ENCODE measurements at places on chromosomes 12 and 14.
A peak's percentile ranks its signal among the peaks of the same experiment; 100 is the strongest.

DNA sequence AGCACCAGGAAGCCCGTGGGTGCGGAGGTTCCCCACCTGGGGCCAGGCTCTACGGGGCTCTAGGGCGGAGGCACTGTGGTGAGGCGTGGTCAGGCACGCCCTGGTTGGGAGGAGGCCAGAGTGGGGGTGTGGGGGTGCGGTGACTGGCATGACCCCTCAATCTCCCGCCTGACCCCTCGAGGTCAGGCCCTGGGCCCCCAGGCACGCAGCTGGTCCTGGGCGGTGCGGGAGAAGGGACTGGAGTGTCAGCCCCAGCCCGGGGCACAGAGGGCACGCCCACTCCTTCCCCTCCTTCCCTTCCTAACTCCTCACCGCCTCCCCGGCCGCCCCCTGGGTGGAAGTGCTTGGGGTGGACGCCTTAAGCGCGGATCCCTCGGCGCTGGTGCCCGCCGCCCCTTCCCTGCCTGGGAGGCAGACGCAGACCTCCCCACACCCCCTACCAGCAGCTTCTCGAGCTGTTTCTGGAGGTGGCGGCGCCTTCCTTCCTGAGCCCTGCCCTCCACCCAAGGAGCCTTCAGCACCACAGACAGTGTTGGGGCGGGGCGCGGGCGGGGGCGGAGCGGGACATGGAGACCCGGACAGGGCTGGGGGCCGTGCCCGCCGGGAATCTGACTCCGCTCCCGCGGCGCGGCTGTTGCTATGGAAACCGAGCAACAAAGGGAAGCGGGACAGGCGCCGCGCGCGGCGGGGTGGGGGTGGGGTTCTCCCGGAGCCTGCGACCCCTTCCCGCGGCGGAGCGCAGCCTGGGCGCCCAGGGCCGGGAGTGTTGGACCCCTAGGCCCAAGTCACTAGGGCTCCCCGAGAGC lies 741 bp upstream of the CRIP2 start:
- peak; percentile 82 for DNase-seq

- DNase-seq = no peak
These were observed 87.1 kb downstream of the ATP2B1 start for GRCh38 chr12:89621521-89621920.

- no peak for DNase-seq
These were observed 73.0 kb downstream of the DNAI7 start for GRCh38 chr12:25121916-25122315.

DNA sequence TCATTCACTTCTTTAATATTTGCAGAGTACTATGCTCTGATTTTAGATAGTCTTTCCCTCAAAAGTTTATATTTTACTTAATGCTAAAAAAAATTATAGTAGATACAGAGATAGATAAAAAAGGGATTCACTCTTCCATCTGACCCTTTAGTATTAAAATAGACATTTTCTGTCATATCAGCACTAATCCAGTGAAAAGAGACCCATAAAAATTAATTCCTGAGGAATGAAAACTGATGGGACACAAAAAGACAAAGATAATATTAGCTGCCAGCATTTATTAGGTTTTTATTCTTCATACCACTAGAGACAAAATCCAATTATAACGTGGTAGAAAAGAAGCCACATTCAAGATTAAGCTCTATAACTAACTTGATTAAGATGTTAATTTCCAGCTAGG lies 45.3 kb downstream of the SOS2 start:
- no peak for DNase-seq

DNA sequence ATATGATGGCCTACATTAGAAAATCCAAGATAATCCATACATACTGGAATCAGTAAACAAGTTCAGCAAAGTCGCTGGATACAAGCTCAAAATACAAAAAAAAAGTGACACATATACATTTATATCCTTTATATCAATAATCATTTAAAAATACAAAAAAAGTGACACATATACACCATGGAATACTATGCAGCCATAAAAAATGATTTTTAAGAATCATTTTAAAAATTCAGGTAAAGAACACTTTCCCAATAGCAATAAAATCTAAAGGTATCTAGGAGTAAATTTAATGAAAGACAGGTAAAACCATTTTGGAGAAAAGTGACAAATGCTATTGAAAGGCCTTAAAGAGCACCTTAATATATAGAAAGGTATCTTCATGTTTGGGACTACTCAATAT lies 111.9 kb downstream of the NTN4 start:
- DNase-seq = no peak

- no peak for DNase-seq
These were observed 67.1 kb upstream of the DCN start for GRCh38 chr12:91249518-91250272.

- DNase-seq = peak; percentile 82
These were observed 741.8 kb downstream of the TMEM121 start for GRCh38 chr14:106268013-106268727.

DNA sequence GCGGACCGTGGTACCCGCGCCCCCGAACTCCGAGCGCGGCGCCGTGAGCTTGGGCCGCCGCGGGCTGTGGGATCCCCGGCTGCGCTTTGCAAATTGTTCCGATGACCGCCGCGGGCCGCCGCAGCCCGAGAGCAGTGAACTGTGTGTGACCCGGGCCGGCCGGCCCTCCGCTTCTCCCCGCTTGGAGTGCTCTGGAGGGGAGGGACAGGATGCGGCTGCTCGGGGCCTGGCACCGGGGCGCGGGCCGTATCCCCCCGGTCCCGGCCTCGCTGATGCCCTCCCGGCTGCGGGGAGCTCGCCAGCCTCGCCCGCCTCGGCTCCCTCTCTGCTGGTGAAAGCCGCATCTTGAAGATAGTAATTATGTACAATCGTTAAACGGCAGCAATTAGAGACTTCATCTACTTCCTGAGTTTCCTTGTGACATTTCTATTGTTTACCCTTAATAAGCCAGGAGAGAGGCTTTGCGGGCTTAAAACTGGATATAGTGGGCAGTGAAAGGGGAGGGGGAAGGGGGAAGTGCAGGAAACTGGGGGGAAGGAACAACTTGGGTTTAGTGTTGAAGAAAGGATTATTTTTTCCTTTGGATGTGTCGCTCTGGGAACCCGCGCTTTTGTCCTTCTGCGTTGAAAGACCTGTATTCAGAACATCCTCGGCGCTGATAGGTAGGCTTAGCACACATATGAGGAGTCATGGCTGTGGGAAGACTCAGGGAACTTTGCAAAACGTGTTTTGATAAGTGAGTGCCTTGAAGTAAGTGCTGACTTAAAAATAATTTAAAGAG lies 1.2 kb downstream of the PELI2 start:
- peak; percentile 47 for DNase-seq

- DNase-seq = no peak
These were observed 84.5 kb downstream of the SSPN start for GRCh38 chr12:26279908-26280307.

DNA sequence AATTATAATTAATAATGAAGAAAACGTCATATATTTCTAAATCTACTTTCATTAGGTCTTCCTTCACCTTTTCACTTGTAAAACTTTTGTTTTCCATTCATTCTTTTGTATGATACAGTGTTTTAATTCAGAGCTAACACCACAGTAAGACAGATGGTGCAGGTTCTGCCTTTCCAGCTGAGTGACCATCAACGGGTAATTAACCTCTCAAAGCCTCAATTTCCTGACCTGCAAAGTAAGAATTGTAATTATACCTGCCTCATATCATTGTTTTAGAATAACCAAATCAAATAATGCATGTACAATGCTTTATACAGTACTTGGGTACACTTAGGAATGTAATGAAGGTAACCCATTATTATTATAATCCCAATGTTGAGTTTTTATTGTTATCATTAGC lies 157.6 kb downstream of the FOXA1 start:
- no peak for DNase-seq

DNA sequence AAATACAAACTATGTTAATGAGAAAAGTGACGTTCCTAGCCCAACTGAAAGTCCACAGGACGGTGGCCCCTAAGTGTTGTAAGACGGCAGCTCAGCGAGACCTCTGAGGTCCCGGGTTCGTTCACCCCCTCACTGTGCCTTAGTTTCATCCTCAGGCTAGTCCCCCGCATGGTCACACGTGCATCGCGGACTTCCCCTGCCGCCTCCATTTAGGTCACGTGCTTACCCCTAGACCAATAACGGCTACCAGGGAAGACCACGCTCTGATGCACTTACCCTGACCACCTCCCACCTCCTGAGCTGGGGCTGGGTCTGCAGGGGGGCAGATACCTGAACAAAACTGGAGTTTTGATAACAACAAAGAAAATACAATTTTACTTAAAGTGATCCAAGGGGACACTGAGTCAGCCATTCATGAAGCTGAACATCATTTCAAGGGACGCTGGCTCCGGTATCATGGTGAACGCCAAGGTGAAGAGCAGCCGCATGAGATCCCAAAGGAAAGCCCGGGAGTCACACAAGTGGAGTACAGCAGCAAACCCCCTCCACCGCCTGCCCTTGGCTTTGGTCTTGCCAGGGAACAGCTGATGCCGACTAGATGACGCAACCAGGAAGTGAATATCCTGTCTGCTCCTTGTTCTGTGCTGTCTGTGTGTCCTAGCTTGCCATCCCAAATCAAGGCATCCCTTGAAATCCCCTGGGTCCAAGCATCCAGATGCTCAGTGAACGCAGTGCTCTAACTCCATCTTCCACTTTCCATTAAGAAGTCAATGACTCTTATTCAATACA lies 274.1 kb downstream of the PCNX1 start:
- DNase-seq = no peak

- DNase-seq = peak; percentile 28
These were observed 41.9 kb downstream of the STX2 start for GRCh38 chr12:130796985-130797686.

DNA sequence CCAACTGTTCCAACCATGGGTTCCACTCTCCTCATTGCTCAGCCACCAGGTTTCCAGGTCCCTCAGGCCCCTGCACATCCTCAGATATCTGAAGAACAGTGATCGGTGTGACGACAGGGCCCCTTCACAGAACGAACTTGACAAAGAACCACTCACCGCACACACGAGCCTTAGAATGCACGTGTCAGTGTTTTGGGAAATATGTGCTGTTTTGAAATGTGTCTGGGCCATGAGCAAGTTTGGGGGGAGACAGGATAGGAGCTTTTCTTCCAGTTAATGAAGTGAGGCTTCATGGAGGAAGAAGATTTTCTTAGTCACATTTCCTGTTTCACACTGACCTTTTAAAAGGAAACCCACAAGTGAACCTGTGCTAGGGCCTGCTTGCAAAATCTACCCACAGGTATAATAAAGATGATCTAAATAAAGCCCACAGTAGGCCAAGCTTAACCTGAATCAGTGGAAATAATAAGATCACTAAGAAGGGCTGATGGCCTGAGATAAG lies 58.6 kb downstream of the ZFP36L1 start:
- DNase-seq = peak; percentile 48

GRCh38 chr12:128276471-128276870 lies 9.5 kb downstream of the TMEM132C start:
- DNase-seq = no peak

- DNase-seq = no peak
These were observed 58.4 kb downstream of the PTHLH start for GRCh38 chr12:27913999-27914614.

DNA sequence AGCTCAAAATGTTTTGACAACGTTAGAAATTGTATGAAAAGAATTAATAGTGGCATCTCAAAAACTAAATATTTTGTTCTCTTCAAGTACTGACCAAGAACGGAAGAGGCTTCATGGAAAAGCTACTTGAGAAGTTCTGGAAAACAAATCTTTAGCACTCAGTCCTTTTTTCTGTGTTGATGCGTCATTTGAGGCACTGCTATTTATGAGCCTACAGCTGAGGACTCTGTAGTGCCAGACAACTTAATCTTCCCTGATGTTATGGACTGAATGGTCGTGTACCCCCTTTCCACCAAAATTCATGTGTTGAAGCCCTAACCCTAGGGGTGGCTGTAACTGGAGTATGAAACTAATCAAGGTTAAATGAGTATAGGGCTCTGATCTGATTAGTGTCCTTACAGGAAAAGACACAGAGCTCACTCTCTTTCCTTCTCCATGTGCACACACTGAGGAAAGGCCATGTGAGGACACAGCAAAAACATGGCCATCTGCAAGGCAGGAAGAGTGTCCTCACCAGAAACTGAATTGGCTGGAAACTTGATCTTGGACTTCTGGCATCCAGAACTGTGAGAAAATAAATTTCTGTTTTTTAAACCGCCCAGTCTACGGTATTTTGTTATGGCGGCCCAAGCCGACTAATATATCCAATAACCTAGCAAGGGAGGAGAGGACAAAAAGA lies 337.0 kb upstream of the CLEC14A start:
- no peak for DNase-seq

GRCh38 chr14:72213424-72213823 lies 281.2 kb downstream of the RGS6 start:
- no peak for DNase-seq

DNA sequence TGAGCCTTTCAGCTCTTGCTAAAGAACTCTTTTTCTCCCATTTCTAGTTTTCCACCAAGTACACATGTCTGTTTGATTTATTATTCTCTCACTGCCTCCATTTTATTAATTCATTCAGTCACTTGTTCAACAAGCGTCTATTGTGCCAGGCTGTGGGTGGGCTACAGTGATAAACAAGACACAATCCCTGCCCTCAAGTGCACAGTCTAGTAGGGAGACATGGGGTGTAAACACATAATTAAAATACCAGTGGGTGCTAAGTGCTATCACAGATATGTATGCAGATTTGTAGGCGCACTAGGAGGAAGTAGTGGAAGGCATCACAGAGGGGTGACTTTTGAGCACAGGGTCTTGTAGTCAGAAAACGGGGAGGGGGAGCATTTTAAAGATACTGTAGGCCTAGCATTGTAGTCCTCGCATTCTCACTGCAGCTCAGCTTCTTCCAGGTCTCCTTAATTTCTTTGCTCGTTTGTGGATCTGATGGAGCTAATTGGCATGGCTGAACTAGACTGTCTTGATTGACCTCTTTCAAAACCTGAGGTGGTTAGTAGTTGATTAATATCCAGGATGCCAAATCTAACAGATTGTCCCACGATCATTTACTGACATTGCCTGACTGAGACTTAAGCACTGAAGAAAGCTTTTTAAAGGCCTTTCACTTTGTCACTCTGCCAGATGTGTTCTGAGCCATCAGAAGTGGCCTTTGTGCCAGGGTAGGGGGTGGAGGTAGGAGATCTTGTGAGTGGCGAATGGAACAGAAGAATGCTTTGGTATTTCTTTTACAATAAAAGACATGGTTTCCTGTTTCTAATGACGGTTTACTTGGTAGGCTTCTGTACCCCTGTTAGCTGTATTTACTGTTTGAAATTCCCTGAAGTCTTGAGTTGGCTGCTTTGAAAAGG lies 116.9 kb downstream of the DIP2B start:
- no peak for DNase-seq

GRCh38 chr12:49244176-49244575 lies 20.7 kb upstream of the TUBA1C start:
- no peak for DNase-seq

GRCh38 chr12:46400406-46400805 lies 27.8 kb upstream of the SLC38A2 start:
- DNase-seq = no peak
